ENCODE measurements at places on chromosomes 6 and 20.

GRCh38 chr6:111356551-111356950 is 126.5 kb downstream of the REV3L start:
- DNase-seq, result no peak

DNA sequence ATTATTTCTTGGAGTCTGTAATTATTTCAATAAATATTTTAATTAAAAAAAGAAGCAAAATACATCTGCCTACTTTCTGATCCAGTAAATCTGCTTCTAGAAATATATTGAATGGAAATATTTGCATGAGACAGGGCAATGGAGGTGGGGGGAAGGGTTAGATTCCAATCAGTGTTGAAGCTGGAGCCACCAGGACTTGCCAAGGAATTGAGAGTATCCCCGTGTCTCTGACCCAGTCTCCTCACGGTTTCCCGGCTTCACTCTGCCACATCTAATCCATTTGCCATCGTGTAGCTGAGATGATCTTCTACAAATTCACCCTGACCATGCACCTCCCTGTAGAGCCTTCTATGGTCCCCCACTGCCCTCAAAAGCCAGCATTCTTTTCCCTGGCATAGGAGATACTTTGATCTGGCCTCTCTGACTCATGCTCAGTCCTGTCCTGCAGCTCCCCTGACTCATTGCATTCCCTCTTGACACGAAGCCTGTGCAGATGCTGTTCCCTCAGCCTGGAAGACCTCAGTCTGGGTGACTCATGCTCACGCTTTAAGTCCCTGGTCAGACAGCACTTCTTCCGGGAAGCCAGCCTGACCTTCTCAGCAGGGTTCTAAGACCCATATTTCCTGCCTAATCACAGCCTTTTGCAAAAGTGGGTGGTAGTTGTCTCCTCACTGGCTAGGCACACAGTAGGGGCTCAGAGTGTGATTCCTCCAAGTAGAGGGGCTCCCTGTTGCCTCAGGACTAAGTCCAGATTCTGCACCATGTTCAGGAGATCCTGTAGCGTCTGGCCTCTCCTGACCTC is 23.0 kb upstream of the FKBP1A start:
- no peak for DNase-seq

DNA sequence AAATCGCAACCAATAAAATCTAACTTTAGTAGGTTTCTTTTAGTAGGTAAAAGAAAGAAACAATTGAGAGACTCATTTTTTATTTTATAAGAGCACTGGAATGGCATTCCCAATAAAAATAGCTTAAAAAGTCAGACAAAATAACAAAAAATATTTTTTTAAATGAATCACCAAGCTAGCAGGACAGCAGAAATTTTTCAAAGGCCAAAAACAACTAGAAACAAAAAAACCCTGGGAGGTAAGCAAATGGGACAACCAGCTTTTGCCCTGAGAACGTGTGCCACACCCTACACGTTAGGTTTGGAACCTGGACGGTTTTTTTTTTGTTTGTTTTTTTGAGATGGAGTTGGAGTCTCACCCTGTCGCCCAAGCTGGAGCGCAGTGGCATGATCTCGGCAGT is 19.6 kb downstream of the GPLD1 start:
- DNase-seq, result no peak

- no peak for DNase-seq
Observed at GRCh38 chr6:39453241-39453640, 130.7 kb upstream of the KCNK16 start.

DNA sequence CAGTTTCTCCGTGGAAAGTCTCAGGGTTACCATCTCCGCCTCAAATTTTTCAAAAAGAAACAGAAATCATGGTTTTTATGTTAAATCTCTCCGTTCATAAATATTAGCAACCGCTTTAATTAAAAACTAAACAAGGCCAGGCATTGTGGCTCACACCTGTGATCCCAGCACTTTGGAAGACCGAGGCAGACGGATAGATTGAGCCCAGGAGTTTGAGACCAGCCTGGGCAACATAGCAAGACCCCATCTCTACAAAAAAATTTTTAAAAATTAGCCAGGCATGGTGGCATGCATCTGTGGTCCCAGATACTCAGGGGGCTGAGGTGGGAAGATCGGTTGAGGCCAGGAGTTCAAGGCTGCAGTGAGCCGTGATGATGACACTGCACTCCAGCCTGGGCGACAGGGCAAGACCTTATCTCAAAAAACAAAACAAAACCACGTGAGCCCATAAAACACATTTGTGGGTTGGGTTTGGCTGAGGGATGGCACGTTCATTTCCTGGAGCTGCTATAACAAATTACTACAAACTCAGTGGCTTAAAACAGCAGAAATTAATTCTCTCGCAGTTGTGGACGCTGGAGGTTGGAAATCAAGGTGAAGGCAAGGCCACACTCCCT is 223.2 kb downstream of the ZNF217 start:
- no peak for DNase-seq

DNA sequence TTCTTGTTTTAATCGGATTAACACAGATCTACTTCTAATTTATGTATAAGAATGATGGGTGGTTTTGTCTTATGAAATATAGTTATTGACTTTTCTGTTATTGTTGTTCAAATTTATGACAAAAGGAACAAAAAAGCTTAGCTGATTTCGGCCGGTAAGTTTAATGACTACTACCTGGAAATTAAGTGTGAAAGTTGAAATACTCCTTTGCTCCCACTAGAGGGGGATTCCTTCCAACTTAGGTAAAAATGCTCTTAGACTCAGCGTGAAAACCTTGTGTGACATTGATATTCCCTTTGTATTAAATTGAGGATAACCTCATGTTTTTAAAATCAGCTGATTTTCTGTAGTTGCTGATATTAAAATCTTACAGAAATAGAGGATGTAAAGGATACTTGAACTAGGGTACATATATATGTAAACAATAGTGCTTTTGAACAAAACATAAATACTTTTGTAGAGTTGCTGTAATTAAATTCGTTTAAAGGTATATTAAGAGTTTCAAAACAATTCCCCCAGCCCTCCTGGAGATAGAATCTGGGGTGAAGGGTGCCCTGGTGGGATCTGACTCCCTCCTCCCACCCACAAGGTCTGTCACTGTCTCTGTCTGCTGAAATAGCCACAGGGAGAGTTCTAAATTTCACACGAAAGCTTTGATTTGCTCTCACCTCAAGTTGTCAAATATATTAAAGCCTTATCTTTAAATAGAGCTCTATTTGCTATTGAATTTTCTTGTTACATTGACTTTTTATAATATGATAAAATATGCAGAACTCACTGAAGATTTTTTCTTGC is 257.5 kb downstream of the ARID1B start:
- no peak for DNase-seq

DNA sequence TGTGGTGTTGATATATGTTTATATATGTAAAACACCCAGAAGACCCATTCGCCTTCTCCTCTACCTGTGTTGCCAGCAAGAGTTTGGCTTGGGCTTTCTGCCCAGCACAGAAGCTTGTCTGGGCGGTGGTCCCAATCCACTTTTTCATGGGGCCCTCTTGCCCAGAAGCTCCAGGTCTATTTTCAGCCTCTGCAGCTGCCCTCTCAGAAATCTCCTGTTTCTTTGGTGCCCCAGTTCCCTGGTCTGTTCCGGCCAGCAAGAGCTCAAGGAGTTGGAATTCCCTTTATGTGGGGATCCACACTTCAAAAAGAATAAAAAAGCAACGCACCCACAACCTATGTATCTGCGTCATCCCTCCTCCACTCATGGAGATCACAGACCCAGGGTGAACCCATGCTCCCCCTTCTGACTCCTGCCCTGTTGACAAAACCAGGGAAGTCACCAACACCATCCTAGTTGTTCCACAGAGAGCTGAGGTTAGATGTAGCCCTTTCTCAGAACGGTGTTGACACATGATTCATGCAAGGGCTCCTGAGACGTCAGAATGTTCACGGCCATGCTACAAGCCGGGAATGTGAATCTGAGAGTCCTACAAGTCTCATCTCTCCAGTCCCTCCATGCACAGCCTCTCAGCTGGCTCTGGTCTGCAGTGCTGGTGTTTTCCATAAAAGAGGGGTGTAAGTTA is 156.8 kb upstream of the RIN2 start:
- DNase-seq, result no peak

All from stimulated activated CD8-positive, alpha-beta memory T cell treated with anti-CD3 and anti-CD28 coated beads, Interleukin-12 subunit alpha, Interleukin-12 subunit beta, amount 100 ng/mL, for 1 hour (primary cell).